ENCODE measurements at places on chromosomes 6 and 20.

GRCh38 chr6:87070741-87071140 lies 24.2 kb downstream of the CGA start:
- no peak for DNase-seq

- no peak for DNase-seq
These were observed 7.5 kb upstream of the COL10A1 start for GRCh38 chr6:116133453-116133852.

GRCh38 chr6:144581812-144582537 lies 296.8 kb downstream of the UTRN start:
- no peak for DNase-seq

DNA sequence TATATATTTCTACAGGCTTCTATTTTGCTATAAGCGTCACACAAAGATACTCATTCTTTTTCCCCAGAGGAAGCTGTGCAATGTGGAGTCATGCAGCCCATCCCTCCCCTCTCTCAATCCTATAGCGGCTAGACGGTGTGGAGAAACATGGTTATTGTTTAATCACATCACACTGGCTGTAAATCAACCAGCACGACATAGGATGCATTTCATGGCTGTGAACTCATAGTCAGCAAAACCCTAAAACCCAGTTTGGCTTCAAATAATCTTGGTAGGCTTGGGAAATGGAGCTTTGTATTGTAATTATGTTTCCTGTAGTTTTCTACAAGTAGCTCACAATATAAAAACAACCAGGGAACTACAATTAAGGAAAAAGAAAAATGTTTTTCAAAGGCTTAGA lies 16.8 kb downstream of the FOXC1 start:
- no peak for DNase-seq

- DNase-seq = no peak
These were observed 7.6 kb upstream of the PREX1 start for GRCh38 chr20:48835390-48835789.

- DNase-seq = no peak
These were observed 6.2 kb downstream of the SAPCD1 start for GRCh38 chr6:31768363-31769257.

DNA sequence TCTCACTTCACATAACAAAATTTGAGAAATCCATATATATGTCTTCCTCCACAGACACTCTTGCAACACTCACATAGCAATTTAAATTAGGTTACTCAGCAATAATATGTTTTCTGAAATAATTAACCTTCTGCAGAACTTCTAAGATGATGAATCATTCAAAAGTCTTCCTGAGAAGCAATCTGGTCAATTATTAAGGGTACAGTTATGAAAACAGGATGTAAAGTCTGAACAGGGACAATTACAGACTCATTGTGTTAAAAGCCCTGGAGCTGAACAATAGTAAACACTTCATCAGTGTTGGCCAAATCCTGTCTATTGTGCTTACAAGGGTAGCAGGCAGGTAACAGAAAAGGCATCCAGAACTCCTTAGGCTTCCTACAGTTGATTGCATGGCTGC lies 75.4 kb downstream of the FILIP1 start:
- no peak for DNase-seq

DNA sequence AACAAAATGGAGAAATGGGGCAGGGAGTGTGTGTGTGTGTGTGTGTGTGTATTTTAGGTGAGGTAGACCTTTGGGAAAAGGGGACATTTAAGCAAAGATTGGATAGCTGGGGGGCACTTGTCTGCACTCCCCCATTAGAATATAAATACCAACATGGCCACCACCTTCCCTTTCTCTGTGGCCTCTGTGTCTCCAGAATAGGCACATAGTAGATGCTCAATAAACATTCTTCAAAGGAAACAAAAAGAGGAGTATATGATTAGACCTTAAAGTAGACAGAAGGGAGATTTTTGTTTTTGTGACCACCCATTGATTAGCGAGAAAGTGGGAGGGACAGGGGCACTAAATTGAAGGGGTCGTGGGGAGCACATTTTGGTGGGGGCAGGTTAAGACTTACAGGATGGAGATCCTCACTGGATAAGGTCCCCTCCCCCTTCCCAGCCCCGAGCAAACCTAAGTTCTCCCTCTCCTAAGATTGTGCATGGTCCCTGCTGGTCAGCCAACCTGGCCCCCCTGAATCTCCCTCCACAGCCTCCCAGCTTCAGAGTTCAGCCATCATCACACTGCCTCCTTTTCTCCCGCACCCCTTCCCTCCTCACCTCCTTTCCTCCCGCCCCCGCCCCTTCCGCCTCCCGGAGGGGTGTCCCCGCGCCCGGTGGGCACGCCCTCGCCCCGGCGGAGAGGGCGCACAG lies 514 bp upstream of the TSHZ2 start:
- no peak for DNase-seq

GRCh38 chr6:2970753-2971419 lies 481 bp downstream of the SERPINB6 start:
- no peak for DNase-seq

DNA sequence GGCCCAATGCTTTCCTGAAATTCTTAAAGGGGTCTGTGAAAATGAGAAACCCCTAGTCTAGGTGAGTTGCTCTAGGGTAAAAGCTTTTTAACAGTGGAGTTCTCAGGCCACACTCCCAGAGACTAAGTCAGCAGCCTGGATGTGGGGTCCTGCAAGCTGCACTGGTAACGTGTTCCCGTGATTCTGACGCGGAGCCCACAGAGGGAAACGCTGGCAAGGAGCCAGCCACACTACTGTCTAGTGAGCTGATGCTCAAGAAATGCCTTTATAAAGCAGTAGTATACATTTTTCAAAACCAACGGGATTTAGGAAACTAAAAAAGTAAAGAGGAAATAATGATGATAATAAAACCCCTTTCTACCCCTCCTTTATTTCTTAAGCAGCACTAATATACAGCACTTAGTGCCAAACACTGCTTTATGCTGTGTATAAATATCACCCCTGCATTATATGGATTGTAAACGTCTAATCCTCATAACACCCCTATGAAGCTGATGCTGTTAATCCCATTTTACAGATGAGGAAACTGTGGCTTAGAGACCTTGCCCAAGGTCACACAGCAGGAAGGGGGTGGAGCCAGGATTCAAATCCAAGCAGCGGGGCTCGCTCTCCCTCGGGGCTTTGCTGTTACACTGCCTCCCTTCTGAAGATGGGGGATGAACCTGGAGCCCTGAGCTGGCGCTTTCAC lies 25.0 kb downstream of the KCNK15 start:
- DNase-seq = no peak

DNA sequence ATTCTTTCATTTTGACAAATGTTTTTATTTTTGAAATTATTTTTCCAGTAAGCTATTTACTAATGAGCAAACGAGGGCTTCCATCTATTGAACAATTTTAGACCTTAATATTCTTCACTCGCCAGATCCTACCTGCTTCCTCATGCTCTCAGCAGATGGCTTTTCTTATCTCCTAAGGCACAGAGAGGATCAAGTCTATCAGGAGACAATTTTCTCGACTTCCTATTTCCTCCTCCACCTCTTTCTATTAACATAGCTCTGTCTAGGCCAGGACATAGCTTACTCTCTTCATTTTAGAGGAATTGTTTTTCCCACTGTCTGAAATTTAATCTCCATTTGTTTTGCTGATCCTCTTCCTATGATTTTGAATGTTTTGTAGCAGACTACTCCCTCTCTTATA lies 87.0 kb upstream of the MAN1A1 start:
- DNase-seq = no peak

GRCh38 chr20:38372806-38373205 lies 26.5 kb downstream of the LBP start:
- DNase-seq = no peak

GRCh38 chr6:13534536-13534935 lies 39.9 kb upstream of the SIRT5 start:
- DNase-seq = no peak

GRCh38 chr6:156999762-157000161 lies 222.6 kb downstream of the ARID1B start:
- no peak for DNase-seq

GRCh38 chr6:18551228-18551627 lies 164.1 kb downstream of the RNF144B start:
- no peak for DNase-seq

- no peak for DNase-seq
These were observed 51.4 kb downstream of the HS3ST5 start for GRCh38 chr6:114291428-114291827.

Data from NCI-H446 (cell line).